GOT3 (cell line): ENCODE measurements at places on chromosomes 5 and 9.

DNA sequence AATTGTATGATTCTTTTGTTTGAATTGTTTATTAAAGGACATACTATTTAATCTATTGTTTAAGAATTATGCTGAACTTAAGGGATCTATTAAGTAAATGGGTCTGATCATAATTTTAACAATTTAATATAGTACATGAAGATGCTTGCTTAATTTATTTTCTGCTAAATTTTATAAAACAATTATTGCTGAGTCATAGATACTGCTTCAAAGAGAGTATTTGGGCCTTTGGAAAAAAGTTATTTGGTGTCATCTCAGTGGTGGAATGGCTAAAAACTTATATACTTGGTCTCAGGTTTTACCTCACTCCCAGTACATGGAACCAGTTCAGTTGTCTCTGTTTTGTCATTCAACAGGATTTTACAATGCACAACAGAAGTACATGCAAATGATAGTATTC, 145.3 kb downstream of the CDH9 start:
- no peak for DNase-seq

GRCh38 chr5:11973469-11973868, 69.2 kb upstream of the CTNND2 start:
- no peak for DNase-seq

DNA sequence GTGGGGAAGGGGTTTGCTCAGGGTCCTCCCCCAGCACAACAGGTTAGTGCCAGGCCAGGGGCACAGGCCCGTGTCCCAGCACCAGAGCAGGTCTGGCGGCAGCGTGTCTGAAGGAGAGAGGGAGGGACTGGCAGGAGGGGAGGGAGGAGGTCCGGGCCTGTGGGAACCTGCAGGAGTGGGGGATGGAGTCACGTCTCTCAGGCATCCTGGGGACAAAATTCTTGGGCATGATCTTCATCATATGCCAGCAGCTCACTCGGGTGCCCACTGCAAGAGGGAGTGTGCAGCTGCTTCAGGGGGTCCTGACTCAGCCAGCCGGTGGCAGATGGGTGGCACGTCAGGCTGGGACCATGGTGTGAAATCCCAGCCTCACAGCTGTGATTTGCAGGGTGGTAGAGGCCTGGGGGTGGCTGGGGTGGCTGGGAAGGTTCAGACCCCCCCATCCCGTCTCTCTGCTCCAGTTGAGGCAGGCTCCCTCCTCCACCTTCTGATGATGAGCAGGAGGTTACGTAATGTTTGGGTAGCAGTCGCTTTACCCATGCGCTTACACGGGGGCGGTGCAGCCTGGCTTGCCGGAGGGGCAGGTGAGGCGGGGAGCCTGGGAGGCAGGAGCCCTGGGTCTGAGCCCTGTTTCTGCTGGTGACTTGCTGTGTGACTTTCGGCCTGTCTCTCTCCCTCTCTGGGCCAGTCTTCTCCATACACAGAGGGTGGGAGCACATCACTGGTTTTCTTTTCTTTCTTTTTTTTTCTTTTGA, 40.5 kb downstream of the NCS1 start:
- no peak for DNase-seq

DNA sequence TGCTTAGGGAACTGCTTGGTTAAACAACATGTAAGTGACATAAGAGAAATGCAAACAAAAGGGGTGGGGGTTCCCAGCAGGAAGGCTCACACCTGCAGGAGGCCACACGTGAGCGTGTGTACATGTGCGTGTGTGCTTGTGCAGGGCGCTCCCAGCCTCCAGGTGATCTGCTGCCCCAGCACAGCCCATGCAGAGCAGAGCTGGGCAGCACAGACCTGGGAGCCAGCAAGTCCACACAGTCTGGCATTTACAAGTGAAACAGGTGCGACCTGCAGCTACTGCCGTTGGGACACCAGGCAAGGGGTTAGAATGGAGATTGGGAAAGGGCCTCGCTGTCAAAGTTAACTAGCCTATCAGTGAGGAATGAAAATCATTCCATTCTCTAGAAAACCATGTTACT, 41.8 kb downstream of the GRAMD2B start:
- no peak for DNase-seq

DNA sequence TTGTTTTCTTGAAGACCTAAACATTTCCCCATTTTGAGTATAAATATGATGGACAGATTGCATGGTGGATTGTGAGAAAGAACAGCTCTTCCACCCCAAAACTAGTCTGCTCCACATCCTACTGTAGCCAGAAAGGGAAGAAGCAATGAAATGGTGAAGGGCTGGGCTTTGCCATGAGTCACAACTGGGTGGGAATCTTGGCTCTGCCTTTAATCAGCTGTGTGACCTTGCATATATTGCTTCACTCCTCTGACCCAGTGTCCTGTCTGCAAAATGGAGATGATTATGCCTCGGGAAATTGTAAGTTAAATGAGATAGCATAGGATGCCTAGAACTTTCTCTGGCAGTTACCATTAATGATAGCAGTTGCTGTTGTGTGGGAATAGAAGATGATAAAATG, 101.9 kb downstream of the PDE8B start:
- no peak for DNase-seq
